ENCODE measurements at places on chromosomes 12 and 14. TPM values are rescaled to one million over a fixed set of nuclear protein-coding genes. Genes with fewer than 3 reads are reported as not detected.

DNA sequence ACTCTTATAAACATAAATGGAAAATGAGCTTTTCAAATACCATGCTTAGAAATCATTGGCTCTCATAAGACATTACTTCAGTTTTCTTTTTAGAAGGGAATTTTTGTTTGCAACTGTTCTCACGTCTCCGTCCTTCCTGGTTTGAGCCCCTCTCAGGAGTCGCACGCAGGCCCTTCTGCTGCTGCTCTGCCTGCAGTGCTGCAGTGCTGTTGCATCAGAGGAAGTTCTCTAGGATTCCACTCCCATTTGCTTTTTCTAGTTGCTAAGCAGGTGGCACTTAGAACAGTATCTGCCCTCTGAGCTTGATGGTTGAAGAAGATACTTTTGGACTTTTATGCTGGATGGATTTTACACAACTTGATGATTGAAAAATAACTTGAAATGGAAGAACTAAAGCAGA, 70.8 kb downstream of the SCN8A start:
- DNase-seq, result no peak

GRCh38 chr12:80807640-80808288, 91.1 kb downstream of the MYF5 start:
- no peak for DNase-seq

DNA sequence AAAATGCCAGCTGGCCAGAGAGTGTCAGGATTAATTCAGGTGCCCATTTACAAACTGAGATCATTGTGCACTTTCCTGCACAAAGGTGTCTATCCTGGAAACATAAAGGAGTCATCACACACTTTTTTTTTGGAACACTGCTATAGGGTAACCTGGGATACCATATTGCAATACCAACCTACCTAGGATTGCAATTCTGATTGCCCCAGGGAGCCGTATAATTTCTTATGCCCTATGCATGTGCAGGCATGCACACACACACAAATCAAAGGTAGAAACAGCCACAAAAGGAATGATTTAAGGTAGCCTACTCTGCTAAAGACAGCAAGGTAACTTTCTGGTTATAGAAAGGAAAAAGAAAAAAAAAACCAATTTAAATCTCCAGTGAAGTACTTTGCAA, 285.3 kb upstream of the KITLG start:
- DNase-seq, result no peak

DNA sequence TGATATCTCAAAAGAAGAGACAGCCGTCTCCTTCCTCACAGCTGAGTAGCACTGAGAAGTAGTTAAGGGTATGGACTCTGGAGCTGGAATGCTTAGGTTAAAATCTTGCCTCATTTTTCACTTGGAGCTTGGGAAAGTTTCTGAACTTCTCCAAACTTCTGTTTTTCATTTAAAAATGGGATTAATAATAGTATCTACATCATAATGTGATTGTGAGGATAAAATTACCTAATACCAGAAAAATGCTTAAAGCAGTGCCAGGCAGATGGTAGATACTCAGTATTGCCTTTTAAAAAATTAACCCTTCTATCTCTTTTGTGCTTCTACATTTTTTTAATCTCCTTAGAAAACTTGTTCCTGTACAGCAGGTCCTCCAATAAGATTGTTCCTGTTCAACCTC, 63.1 kb downstream of the A2M start:
- DNase-seq, result no peak

GRCh38 chr14:44403193-44403592, 103.9 kb downstream of the FSCB start:
- no peak for DNase-seq

- peak; percentile 46 for DNase-seq
Measured at GRCh38 chr14:24297190-24297964, 2.2 kb downstream of the DHRS1 start.

- DNase-seq, result no peak
Measured at GRCh38 chr12:119649202-119649808, 18.6 kb upstream of the PRKAB1 start.

- DNase-seq, result no peak
Measured at GRCh38 chr12:9030776-9031175, 41.4 kb downstream of the KLRG1 start.

DNA sequence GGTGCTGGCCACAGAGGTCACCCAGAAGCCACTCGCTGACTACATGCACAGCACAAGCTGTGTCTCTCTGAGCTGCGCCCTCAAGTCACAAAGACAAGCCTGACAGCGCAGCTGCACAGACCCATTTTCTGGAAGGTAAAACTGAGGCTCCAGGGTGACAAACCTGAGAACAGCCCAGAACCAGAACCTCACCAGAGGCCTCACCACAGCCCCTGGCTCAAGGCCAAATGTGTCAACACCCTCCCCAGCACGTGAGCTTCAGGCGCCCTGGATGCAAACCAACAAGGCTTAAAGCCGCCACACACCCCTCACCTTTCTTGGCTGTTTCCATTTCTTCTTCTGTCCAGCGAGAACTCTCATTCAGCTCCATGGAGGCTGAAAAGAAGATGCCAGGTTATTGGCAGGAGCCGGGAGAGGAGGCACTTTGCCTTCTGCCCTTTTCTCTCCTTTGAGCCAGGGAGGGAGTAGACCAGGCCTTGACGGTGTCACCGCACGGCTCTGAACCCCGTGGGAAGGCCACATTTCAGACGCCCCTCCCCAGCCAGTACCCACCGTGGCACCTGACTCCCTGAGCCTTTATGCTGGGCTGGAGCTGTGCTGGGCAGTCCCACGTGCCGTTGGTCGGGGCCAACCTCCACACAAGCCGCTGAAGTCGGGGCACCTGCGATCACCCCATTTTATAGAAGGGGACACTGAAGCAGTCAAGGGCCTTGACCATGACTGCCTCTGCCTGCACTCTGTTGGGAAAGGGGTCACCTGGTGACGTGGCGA, 103.1 kb downstream of the RFLNA start:
- DNase-seq, result no peak

GRCh38 chr12:7060353-7060954, at the start of gene C1S:
TSS of gene C1S (plus strand) at chr12:7060718. CDS start at chr12:7061913, 1,195 bp downstream.
- peak; percentile 72 for DNase-seq

DNA sequence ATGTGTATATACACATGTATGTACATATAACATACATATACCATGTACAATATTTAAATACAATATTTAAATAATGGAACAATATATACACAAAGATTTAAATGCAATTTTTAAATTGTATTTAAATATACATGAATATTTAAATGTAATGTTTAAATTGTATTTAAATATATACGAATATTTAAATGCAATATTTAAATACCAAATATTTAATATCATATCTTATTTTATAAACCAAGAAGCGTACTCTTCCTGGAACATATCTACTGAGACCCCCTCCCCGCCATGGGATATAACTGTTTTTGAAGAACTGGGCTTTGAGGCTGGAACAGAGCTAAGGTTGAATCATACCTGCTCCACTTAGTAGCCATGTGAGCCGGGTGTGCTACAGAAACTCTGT, 29.8 kb upstream of the RIMBP2 start:
- no peak for DNase-seq

DNA sequence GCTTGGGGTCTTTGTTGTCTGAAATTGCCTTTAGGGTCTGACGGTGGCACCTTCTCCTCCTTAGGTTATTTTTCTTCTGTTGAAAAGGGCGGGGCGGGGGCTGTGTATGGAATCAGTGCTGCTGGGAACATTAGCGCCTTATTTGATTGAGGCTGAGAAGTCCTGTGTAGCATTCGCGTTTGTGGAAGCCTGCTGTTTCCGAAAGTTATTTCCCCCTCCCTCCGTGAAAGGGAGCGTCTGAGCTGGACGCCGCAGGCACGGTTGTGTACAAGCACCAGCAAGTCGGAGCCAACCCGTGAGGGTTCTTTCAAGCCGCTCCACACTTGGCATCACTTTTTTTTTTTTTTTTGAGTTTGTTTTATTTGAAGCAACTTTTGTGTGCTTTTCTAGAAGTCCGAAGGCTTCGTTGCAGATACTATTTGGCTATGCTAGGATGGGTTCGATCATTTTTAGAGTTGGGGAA, 1.1 kb downstream of the SYNE2 start:
- DNase-seq, result peak; percentile 60

DNA sequence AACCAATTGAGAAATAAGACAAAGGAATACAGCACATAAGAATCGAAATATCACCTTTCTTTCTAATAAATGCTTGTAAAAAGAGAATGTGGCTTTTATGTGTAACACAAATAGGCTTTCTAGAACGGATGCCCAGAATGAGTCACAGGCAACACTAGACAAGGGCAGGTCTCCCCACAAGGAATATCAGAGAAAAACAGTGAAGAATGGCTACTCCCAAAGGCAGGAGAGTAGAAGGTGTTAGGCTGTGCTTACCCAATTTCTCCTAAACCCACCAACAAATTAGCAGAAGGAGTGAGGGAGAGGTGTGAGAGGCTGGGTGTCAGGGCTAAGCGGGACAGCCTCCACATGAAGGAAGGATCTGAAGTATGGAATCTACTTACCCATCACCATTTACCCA, 55.2 kb downstream of the GALNT4 start:
- no peak for DNase-seq

DNA sequence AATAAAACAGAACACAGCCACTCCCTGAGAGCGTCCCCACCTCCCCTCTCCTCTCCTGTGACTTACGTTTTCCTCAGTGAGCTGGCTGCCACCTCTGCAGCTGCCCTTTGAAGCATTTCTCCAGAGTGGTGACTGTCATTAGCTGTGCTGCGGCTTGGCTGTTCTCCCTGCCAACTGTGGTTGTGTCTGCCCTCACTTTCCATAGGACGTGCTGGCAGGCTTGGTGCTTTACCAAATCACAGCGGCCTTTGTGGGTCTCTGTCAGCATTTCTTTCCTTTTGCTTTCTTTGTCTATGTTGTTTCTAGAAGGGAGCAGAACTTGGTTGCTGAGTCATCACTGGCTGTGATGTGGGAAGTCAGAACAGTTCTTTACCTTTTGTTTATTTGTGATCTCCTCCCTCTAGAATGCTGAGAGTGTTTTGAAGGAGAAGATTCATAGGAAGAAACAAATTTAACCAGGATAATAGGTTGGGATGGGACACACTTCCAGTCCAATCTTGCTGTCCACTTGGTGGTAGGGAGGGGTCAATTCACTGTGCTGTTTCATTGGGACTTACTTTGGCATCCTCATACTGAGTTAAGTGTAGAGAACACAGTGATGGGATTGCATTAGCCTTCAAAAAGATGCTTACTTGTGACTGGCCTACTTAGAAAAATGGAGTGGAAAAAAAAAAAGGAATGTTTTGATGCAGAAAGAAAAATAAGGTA, 88.2 kb downstream of the TMX1 start:
- peak; percentile 43 for DNase-seq

DNA sequence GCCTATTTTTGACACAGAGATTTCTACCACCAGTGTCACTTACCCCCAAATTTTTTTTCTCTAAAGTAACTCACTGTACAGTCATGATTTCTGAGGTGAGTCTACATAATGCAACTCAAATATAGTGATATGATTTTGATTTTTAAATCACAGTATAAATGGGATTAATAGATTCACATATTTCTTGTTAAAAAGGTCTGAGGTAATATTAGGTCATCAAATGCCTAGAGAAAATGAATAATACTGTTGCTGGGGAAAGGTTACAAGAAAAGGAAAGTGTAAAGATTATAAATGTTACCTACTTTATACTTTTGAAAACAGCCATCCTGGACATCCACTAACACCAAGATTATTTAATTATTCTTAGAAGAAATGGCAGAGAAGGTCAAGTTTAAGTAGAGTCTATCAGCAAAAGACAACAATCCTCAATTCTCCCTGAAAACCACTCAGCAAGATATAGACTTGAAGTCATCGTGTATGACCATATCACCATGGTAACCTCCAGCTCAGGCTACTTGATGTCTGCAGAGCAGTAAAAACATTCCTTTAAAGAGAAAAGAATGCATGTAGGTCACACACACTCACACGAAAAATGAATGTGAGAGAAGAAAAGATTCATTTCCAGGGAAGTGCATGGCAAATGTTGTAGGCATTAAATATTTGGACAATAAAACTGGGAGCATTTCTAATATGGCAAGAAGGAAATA, 58.7 kb downstream of the CCDC59 start:
- DNase-seq, result peak; percentile 61

- no peak for DNase-seq
Measured at GRCh38 chr12:73321319-73321718, 1049.1 kb downstream of the TRHDE start.

- DNase-seq, result no peak
Measured at GRCh38 chr14:93629643-93630042, 158.6 kb downstream of the PRIMA1 start.

GRCh38 chr12:1518591-1519516, 75.5 kb downstream of the FBXL14 start:
- peak; percentile 89 for DNase-seq

GRCh38 chr12:8572507-8572906, 31.8 kb upstream of the CLEC4E start:
- no peak for DNase-seq

GRCh38 chr12:57476162-57476992, 3.3 kb downstream of the ARHGAP9 start:
- DNase-seq, result no peak

- DNase-seq, result no peak
Measured at GRCh38 chr12:26466726-26467125, 271.4 kb downstream of the SSPN start.

- DNase-seq, result no peak
Measured at GRCh38 chr12:6307529-6307928, 3.0 kb upstream of the PLEKHG6 start.

DNA sequence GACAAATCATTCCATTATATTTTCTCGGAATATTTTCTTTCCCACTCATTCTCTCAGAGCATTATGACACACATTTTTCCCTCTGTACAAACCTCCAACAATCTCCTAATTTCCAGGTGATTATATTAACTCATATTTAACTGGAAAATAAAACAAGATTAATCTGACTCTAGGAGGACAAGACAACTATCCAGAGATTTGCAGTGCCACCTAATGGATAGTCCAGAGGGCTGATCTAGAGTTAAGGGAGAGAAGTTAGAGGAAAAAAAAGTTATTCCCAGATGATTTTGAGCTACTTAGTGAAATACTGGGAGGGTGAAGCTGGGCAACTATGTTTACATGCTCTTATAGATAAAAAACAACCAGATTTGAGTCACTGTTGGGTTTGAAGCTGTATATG, 161.7 kb downstream of the ALX1 start:
- DNase-seq, result peak; percentile 66

DNA sequence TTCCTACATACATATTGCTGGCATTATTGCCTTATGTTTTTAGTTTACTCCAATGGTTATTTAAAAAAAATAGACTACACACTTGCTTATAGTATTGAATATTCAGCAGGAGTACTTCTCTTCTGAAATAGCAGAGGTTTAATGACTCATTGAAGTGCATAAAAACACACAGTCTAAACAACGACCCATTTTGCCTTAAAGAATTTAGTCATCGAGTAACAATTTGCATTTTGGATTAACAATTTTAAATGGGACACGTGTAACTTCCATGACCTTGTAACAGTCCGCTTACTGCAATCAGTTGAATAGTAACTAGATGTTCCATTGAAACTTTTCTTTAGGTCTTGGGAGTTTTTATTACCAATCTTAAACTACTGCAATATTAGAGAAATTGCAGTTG, 9.0 kb downstream of the TRHDE start:
- peak; percentile 81 for DNase-seq

Gene SERPINA6
- total RNA-seq, result 3.8 TPM

Gene CEBPE
- total RNA-seq, result not detected

Gene TMCC3
- total RNA-seq, result 0.10 TPM

Gene COCH
- total RNA-seq, result 2.2 TPM

Gene KIF5A
- total RNA-seq, result not detected

Gene SLC6A13
- not detected for total RNA-seq

Gene MGAT4C
- total RNA-seq, result not detected

Gene GNPTAB
- 19.5 TPM for total RNA-seq

Gene GLT8D2
- not detected for total RNA-seq

Gene LBHD2
- 7.5 TPM for total RNA-seq

Gene FOXN4
- total RNA-seq, result not detected

Gene CLEC4A
- total RNA-seq, result not detected

Gene KRT72
- not detected for total RNA-seq

Gene RFLNA
- total RNA-seq, result not detected

Gene TAS2R20
- total RNA-seq, result not detected

Gene NEDD1
- 10.7 TPM for total RNA-seq

Gene APOLD1
- total RNA-seq, result 5.1 TPM
